ENCODE measurements at places on chromosomes 5 and 9.

- DNase-seq: no peak
These were observed 17.9 kb downstream of the CCDC171 start for GRCh38 chr9:15570769-15571168.

DNA sequence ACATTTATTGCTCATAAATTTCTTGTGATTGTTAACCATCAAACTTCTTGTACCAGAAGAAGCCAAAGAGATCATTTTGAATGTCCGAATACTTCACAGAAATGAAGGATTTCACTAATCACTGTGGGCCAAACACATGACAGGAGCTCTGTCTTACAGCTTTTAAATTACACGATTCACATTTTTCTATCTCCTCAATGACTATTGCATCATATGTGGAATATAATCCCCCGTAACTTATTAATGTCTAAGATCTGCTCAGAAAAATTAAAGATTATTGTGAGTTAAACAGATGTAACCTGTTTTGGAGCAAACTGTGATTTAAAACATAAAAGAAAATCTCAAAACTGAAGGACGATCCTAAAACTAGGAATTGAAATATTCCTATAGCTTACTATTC, 645.2 kb upstream of the COX7C start:
- DNase-seq: no peak

GRCh38 chr5:10331341-10331796, 22.1 kb upstream of the MARCHF6 start:
- no peak for DNase-seq

- no peak for DNase-seq
These were observed 18.3 kb upstream of the IL9 start for GRCh38 chr5:135913713-135914626.

- DNase-seq: no peak
These were observed 83.7 kb downstream of the SERINC5 start for GRCh38 chr5:80172067-80172695.

DNA sequence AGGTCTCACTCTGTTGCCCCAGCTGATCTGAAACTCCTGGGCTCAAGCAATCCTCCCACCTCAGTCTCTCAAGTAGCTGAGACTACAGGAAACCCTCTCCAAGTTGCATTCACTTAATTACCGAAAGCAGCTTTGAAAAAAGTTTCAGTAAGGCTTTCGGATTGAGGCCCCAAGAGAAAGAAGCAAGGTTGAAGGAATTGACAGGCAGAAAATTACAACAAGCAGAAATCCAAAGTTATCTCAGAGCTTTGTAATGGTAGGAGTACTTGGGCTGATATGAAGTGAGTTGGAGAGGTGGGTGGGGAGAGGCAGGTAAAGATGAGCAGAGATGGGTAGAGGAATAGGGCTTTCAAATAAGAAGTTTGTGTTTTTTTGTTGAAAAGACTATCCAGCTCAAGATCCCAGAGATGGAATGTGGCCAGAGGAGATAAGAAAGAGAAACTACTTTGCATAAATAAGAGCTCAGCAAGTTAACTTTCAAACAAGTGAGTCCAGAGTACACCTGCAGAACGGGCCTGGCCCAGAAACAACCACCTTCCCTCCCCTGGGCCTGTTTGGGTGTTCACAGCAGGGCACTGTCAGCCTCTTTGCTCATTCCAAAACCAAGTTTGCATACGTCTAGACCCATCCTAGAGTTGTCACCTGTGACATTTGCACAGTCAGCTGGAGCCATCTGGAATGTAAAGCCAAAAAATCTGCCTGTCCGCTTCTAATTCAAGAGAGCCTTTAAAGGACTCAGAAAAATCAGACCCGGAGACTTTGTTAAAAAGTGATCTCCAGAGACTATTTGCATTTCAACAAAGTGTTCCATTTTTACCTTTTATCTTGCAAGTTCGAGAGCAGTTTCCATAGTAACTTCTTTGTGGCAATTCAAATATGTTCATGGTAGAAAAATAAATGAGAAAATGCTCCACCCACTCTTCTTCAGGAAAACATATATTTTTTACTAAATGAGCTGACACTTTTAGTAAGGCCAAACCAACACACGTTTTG, 2.2 kb upstream of the CLINT1 start:
- no peak for DNase-seq

- DNase-seq: no peak
These were observed 9.3 kb upstream of the ZDHHC12 start for GRCh38 chr9:128733256-128733655.

DNA sequence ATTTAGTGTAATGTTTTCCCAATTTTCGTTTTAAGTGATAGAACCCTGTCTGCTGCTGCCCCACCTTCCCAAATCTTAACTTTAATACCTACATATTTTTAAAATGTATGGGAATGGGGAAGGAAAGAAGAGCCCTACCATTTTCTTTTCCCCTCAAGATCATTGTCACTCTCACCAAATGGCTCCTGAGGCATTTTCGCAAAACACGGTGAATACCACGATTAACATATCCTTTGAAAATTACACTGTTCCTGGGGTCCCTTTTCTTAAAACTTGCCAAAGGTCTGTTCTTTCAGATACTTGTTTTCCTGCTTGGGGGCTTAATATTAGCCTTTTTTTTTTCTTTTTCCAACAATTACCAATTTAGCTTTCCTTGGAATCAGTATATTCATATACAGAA, 36.1 kb downstream of the CERT1 start:
- no peak for DNase-seq

GRCh38 chr9:113910036-113910639, 34.0 kb downstream of the ZNF618 start:
- no peak for DNase-seq

DNA sequence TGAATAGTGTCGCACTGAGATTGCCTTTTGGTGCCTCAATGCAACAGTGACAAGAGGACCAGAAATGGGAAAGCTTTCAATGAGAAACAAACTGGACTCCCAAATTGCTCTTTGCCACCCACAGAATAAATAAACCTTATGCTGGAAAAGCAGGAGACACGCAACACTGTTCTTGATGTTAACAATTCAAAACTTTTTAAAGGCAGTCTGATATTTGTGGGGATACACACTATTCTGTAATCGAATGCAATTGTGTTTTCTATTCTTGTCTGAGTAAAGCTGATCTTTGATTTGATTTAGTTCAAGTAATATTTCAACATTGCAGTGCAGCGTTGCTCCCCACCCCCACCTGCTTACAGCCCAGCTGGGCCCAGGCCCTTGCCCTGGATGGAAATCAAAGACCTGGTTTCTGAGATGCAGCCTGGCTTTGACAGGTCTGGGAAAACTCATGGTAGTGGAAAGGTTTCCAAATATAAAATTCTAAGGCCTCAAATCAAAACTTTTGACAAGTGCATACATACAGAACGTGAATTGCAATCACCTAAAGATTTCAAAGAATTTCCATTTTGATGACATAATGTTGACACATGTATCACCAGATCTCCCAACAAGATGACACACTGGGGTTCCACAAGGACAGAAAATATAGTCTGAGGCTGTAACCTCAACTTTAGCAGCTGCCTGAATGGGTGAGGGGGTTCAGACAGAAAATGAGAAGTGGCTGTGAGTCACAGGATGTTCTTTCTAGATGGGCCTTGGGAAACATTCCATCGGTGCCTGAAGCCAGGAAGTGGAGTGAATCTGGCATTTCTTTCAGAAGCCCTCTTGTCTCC, 55.1 kb downstream of the ABCA1 start:
- no peak for DNase-seq

- no peak for DNase-seq
These were observed 84.2 kb downstream of the ESM1 start for GRCh38 chr5:54900984-54901725.

- peak; percentile 76 for DNase-seq
These were observed 31.0 kb downstream of the MTREX start for GRCh38 chr5:55338810-55339243.

DNA sequence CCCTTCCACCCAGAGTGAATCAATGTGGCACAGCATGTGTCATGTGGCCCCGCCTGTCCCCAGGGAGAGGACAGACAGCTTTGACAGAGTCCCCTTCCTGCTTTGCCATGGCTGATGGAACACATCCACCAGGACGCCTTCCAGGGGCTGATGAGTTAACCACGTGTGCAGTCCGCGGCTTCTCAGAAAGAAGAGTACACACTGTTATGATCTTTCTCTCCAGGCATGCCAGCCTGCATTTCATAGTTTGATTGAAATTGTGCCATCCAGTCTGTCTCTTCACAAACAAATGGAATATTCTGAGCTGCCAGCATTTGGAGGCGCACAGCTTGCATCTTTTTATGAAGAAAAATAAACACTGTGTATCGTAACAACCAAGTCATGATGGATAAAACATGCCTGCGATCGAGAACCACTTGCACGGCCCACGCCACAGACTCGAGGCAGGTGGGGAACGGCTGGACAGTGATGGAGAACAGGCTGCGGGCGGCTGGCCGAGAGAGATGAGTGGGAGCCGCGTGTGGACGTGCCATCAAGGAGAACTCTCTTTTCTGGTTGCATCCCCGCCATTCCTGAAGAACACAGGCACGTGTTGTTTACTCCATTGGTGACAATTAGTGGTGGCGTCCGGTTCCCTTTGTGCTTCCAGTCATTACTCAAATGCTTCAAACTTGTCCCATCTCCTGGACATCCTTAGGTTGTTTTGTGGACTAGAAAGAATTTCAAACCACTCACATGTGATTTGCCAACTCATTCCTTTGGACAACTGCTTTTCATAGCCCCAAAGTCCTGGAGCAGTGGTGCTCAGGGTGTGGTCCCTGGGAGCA, 220.2 kb downstream of the AGTPBP1 start:
- DNase-seq: no peak

- no peak for DNase-seq
These were observed 140.1 kb upstream of the PALM2AKAP2 start for GRCh38 chr9:109639674-109640579.

All from activated effector memory CD4-positive, alpha-beta T cell treated with anti-CD3 and anti-CD28 coated beads, Interleukin-2, amount 50 U/mL, for 16 hours (primary cell).